ENCODE measurements at places on chromosomes 11 and 22.

DNA sequence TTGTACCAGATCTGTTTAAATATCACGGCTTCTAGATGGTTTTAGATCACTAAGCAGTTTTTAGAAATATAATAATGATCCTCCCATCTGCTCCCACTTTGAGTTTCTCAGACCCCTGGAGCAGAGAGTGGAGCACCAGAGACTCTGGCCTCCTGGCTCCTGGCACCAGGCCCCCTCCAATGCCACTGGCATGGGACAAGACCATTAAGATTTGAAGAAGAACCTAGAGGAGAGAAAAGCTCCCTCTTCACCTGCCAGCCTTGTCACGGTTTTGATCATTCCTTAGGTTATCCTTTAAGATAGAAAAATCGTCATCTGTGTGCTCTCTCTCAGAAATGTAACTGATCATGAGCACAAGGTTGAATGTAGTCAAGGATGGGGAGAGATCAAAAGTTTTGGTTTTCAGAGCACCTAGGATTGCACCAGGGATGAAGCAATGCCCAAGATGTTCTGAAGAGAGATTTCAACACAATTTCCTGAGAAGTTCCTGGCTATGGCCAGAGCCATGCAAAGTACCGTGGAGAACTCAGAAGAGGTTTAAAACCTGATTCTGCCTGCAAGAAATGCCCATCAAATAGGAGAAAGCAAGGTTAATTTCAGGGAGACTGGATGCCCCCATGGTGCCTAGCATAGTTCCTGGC lies 22.2 kb downstream of the IL10RA start:
- DNase-seq, result no peak

DNA sequence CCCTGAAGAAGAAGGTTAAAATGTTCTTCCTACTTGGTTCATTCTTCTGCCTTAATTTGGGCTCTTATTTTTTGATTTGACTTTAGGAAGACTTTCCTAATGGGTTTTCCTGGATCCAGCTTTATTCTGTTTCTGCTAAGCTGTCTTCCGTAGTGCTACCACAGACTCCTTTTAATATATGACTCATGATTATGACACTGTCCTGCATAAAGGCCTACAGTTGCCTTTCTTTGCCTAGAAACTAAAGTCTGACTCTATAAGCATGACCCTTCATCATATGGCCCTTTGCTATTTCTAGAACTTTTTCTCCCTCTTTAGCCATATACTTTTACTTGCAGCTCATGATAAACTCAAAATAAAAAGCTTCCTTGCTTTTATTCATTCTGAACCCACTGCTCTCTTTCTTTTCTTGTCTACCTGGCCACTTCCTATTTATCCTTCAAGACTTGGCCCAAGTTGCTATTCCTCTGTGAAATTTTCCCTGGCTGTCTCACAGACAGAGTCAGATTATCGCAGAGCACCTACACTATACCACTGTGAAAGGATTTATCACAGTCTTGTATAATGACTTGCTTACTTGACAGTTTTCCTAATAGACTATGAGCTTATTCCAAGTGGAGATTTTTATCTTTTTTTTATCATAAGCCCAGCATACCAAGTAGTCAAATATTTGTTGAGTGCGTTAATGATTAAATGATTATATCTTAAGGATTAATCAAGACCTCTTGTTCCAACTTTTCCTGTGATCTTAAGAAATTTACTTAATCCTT lies 24.7 kb downstream of the TBCEL start:
- DNase-seq, result no peak

- no peak for DNase-seq
Measured at GRCh38 chr11:1227551-1228100, 4.8 kb downstream of the MUC5B start.

- no peak for DNase-seq
Measured at GRCh38 chr22:40890881-40891280, 29.0 kb upstream of the DNAJB7 start.

GRCh38 chr22:30185129-30185528 lies 61.4 kb downstream of the LIF start:
- DNase-seq, result no peak

DNA sequence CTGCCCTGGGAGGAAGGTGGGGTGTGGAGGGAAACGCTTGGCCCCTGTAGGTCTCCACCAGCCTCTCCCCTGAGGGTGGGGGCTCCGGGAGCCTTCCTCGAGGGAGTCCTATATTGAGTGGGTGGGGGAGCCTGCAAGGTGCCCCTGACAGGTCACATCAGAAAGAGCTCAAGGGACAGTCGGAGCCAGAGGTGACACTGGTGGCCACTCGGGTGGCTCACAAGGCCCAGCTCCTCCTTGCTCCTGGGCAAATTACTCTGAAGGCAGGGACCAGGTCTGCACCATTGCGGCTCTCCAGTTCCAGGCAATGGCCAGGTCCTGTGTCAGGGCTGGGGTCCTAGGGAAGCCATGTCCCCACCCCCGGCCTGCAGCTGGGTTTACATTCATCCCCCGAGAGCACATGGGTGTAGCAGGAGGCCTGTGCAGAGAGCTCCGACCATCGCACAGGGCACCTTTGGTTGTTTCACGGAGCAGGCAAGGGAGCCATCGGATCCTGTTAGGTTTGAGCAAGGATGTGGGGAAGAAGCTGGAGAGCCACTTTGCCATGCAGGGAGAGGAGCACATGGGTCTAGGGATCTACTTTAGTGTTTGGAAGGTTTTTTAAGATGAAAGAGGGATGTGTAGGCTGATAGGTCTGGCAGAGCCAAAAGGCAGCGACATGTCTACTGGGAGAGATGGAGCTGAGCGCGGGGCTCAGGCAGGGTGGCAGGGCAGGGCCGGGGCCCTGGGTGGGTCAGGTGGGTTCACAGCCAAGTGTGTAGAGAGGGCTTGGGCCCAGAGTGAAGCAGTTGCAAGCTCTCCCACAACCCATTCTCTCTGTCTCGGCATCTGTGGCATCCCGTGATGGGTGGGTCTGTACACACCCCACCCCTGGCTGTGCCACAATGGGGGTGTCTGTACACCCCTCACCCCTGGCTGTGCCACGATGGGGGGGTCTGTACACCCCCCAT lies 14.8 kb downstream of the CCND1 start:
- DNase-seq, result no peak

GRCh38 chr22:50139843-50140415 lies 30.6 kb upstream of the PANX2 start:
- no peak for DNase-seq

GRCh38 chr22:43346521-43346929 lies 3.4 kb upstream of the SCUBE1 start:
- peak; percentile 39 for DNase-seq

- no peak for DNase-seq
Measured at GRCh38 chr11:117218133-117218915, 13.5 kb downstream of the PCSK7 start.

DNA sequence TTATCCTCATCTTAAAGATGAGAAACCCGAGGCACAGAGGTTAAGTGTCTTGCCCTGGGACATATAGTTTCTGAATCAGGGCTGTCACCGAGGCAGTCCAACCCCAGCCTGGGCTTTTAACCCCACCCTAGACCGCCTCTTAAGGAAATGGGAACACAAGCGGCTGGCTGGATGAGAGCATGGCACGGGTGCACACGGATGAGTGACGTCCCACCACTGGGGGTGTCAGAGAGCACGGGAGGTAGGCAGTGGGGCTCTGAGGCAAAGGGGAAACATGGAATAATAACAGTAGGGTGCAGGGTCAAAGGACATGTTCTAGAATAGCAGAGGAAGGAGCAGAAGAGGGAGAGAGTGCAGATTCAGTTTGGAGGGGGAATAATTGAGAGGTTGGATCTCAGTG lies 22.3 kb downstream of the PPFIBP2 start:
- DNase-seq, result no peak

- no peak for DNase-seq
Measured at GRCh38 chr11:10002221-10002620, 291.8 kb downstream of the SBF2 start.

GRCh38 chr11:58675334-58676155 lies 53.1 kb downstream of the CNTF start:
- DNase-seq, result peak; percentile 44
